Memory B cell (primary cell): ENCODE measurements at places on chromosomes 5 and 9.

- no peaks in the 10 kb centered on the region for H3K4me1 ChIP-seq
- H3K36me3 ChIP-seq: no peaks in the 10 kb centered on the region
- DNase-seq: no peak
- peaks cover 7% of the 10 kb centered on the region for H3K27me3 ChIP-seq
- no peak overlapping the region for H3K27ac ChIP-seq
These were observed 81.2 kb upstream of the UBTD2 start for GRCh38 chr5:172364773-172365172.

DNA sequence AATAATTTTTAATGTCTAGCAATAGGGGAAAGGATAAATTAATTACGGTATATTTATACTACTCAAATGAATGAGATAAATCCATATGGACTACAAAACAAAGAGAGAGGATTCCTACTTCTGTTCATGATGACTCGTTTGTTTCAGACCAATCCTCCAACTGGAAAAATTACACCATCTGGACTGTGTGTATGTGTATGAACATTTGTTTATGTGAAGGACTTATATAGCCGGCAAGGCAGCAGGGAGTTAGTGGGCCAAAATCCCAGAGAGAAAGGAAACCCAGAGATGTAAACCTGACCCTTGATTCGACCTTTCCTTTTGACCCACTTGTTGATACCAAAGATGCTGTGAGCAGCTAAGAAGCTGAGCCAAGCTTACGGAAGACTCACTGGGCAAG, 20.1 kb downstream of the PDE6A start:
- H3K27ac ChIP-seq: no peak overlapping the region
- DNase-seq: no peak
- peaks cover 6% of the 10 kb centered on the region for H3K27me3 ChIP-seq
- H3K36me3 ChIP-seq: no peaks in the 10 kb centered on the region
- H3K4me1 ChIP-seq: no peaks in the 10 kb centered on the region

- H3K27ac ChIP-seq: no peak overlapping the region
- H3K36me3 ChIP-seq: peaks cover 15% of the 10 kb centered on the region
- H3K4me1 ChIP-seq: peaks cover 2% of the 10 kb centered on the region
- DNase-seq: no peak
- no peak overlapping the region for H3K4me3 ChIP-seq
- H3K27me3 ChIP-seq: no peaks in the 10 kb centered on the region
These were observed 26.3 kb downstream of the ARSB start for GRCh38 chr5:78958672-78959445.

DNA sequence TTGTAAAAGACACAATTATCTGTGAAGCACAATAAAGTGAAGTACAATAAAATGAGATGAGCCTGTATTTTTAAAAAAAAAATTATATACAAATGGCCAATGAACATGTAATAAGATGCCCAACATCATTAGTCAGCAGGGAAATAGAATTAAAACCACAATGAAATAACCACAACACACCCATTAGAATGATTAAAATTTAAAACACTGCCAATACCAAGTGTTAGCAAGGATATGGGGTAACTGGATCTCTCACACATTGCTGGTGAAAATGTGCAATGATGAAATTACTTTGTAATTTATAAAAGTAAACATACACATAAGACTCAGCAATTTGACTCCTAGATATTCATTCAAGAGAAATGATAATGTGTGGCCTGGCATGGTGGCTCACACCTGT, 62.8 kb downstream of the SHOC1 start:
- no peak for DNase-seq
- H3K4me3 ChIP-seq: no peak overlapping the region
- no peaks in the 10 kb centered on the region for H3K4me1 ChIP-seq
- H3K27ac ChIP-seq: no peak overlapping the region
- H3K27me3 ChIP-seq: no peaks in the 10 kb centered on the region

DNA sequence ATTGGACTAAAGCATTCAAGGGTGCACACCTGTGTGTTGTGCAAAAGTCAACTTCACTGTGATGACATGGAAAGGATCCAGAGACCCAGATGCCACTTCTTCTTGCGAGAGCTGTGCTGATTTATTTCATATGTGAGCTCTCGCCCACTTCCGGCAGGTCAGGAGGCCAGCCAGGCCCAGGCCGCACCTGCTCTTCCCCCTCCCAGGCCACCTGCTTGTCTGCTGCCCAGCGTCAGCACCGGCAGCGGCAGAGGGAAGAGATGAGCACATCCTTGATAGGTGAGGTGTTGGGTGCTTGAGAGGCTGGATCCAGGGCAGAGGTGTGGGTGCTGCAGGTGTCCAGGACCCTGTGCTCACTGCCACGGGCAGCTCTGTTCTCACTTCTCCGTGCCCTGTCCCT, 242.9 kb downstream of the FANCC start:
- H3K27me3 ChIP-seq: no peaks in the 10 kb centered on the region
- H3K27ac ChIP-seq: no peak overlapping the region
- no peak overlapping the region for H3K4me3 ChIP-seq
- no peak for DNase-seq

DNA sequence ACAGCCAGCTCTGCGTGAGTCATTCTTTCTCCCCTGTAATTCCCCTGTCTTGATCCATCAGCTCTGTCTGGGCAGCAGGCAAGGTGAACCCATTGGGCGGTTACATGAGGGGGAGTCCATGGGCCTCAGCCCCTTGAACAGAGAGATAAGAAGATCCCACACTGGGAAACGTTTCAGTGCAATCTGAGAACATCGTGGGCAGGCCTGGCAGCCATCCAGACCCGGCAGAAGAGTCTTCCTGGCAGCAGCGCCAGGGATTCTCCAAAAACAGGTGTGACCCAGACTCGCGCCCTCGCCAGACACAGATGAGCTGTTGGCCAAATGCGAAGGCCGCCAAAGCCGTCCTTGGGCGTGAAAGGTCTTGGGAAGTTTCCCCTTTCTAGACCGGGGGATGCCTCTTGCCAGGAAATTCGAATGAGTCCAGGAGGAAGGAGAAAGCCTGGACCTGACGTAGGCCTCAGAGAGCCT, 6.4 kb upstream of the SLC12A7 start:
- no peaks in the 10 kb centered on the region for H3K27me3 ChIP-seq
- no peak overlapping the region for H3K4me3 ChIP-seq
- no peak overlapping the region for H3K27ac ChIP-seq
- peaks cover 4% of the 10 kb centered on the region for H3K4me1 ChIP-seq

GRCh38 chr5:143749581-143750205, 62.3 kb upstream of the HMHB1 start:
- no peaks in the 10 kb centered on the region for H3K4me1 ChIP-seq
- no peaks in the 10 kb centered on the region for H3K27me3 ChIP-seq
- DNase-seq: no peak
- H3K4me3 ChIP-seq: no peak overlapping the region

DNA sequence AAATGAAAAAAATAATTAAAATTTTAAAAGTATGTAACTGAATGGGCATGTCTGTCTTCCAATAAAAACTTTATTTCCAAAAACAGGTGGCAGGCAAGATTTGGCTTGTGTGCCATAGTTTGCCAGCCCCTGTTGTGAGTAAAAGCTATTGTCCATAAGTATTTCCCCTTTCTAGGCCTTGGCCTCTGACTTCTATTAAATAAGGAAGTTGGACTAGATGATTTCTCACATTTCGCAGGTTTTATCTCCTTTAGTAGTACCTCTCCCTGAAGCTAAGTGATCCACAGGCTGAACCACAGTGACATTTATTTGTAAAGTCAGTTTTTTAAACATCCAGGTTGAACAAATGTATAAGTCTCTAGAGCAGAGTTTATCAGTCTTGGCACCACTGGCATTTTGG, 41.3 kb downstream of the RECK start:
- H3K27me3 ChIP-seq: no peaks in the 10 kb centered on the region
- H3K4me3 ChIP-seq: no peak overlapping the region
- H3K27ac ChIP-seq: no peak overlapping the region
- H3K36me3 ChIP-seq: peaks cover 9% of the 10 kb centered on the region

- DNase-seq: peak; percentile 37
- no peak overlapping the region for H3K4me3 ChIP-seq
- H3K27ac ChIP-seq: no peak overlapping the region
- peaks cover 2% of the 10 kb centered on the region for H3K4me1 ChIP-seq
These were observed 50.6 kb downstream of the DEPDC1B start for GRCh38 chr5:60649288-60649917.
